Activated CD4-positive, alpha-beta memory T cell treated with anti-CD3 and anti-CD28 coated beads, Interleukin-2, amount 10 ng/mL, durations not matched to agents 7 days and 5 days (primary cell): ENCODE measurements at places on chromosomes 5 and 9. TPM values are rescaled to one million over a fixed set of nuclear protein-coding genes. Genes with fewer than 3 reads are reported as not detected.

DNA sequence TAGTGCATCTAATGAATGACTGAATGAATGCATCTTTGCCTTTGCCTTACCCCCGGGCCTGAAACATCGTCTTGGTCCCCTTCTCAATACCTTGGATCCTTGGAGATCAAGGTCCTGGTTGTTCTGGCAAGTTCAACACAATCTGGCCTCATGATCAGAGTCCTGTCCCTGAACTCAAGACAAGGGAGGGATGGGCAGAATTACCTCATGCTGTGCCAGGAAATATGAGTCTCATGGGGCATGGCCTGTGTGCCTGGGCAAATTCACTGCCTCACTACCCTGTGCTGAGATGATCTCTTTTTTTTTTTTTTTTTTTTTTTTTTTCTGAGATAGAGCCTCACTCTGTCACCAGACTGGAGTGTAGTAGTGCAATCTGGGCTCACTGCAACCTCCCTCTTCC is 630 bp upstream of the BTNL3 start:
- no peak for DNase-seq

DNA sequence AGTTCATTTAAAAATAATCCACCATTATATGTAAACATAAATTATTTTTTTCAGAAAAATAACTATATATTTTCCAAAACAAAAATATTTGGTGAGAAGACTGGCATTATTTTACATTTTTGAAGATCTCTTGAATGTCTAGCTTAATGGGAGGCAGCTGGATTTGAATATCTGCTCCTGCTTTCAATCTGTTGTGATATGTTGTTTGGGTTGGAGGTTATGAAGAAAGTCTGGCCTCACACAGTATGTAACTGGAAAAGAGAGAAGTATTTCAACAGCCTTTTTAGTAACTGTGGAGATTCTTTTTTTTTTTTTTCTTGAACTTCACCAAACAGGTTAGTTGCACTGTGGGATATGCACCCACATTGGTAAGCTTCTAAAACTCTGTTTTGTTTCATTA is 84.7 kb upstream of the SLIT3 start:
- no peak for DNase-seq

Gene PRR7
- total RNA-seq = 4.9 TPM

Gene CMYA5
- total RNA-seq = 0.10 TPM

Gene IL3
- total RNA-seq = 1.6 TPM

DNA sequence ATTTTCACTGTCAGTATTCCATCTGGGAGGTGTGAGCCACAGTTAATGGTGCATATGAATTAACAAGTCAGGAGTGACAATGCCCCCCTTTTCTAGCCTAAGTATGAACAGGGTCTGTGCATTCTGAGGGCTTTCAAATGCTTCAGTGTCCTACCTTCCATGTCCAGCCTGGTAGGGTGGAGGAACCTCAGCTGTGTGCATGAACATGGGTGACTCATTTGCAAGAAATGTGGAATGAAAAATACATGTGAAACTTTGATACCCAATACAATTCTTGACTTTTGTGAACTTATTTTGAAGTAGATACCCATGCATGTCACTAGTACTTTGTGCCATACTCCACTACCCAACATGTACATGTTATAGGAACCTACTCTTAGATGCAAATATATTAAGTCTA is 375.8 kb downstream of the SEMA5A start:
- no peak for DNase-seq

DNA sequence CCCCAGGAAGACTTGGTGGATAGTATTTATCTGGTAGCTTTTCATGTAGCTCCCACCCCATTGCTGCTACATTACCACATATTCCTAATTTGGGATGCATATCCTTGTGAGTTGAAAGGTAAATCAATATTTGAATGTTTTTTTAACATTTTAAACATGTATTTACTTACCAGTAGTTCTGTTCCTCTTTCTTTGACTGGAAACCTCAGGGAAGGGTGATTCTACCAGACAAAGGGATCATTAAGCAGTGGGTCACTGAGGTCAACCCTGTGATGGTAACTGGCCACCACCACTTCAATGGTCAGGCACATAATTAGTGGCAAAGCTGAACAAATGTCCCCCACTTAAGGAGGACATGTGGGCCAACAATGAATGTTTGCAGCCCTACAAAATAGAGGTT is 27.2 kb upstream of the KLF9 start:
- DNase-seq = no peak

- peak; percentile 49 for DNase-seq
Observed at GRCh38 chr9:129822898-129823541, 916 bp downstream of the TOR1A start.

Gene STPG3
- not detected for total RNA-seq

GRCh38 chr5:1297243-1297642 is 2.4 kb upstream of the TERT start:
- DNase-seq = no peak

DNA sequence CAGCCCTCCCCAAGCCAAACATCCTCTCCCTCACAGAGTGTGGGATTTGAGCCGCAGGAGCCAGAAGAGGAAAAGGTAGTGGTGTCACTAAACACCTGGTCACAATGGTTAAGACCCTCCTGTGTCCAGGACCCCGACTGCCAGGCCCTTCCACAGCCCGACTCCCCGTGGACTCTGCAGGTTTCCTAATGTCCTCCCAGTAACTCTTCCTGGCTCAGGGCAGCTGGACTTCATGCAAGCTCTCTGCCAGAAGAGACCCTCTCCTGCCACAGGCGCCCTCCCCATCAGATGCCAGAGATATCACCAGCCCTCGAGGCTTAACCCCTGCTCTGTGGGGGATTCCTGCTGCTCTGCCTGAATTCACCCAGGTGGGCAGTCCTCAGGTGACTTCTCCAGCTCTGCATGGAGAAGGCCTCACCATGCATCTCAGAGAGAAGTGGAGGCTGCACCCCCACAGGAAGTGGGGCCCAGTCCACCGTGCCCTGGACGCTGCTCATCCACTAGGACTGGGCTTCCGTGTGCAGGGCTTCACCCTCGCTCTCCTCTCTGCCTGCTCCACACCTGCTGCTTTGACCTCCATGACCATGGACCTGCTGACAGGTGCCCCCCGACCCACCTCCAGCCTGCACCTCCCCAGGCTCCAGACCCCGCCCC is 111.2 kb downstream of the ADAMTS2 start:
- no peak for DNase-seq

Gene SH3GL2
- not detected for total RNA-seq
